ENCODE measurements at places on chromosomes 6 and 20.

GRCh38 chr6:169766232-169766631 lies 14.8 kb downstream of the ERMARD start:
- no peak for DNase-seq

- DNase-seq = no peak
Observed at GRCh38 chr6:159555082-159555875, 137.8 kb downstream of the SOD2 start.

GRCh38 chr20:61558726-61559125 lies 306.7 kb downstream of the CDH4 start:
- DNase-seq = no peak

- no peak for DNase-seq
Observed at GRCh38 chr6:111254004-111254778, 166.9 kb downstream of the SLC16A10 start.

GRCh38 chr6:125906158-125906998 lies 50.2 kb upstream of the HINT3 start:
- peak; percentile 52 for DNase-seq

DNA sequence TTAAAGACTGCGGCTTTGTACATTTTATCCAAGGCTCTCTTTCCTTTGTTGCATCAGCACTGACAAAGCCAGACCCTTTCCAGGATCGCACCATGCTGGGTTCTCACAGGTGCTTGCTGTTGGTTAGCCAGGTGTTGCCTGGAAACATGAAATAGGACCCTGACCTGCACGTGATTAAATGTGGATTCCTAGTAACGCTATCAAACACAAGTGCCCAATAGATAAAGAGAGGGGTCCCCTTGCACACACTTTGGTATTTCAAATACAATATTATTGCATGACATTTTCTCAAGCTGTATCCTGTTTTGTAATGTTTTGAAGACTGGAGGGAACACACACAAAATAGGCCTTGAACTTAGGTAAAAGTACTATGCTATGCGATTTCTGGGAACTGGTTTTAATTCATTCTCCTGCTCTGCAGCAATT lies 73.3 kb downstream of the AKAP12 start:
- no peak for DNase-seq

DNA sequence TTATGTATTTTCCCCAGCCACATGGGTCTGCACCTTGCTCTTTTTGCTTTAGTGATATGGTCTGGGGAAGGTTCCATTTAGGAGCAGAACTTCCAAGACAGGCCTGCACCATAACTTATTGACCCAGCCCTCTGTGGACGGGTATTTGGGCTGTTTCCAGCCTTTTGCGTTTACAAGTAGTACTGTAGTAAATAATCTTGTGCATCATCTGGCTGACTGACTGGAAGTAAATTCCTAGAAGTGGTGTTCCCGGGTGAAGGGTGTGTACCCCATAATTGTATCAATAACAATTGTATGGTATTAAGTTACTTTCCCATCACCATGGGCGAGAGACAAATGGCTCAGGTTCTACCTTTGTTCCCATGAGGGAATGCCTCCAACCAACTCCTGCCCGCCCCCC lies 31.6 kb downstream of the SPDEF start:
- no peak for DNase-seq

- no peak for DNase-seq
Observed at GRCh38 chr6:168609914-168610490, 169.0 kb downstream of the SMOC2 start.

- DNase-seq = no peak
Observed at GRCh38 chr6:158344534-158344933, 32.3 kb downstream of the TULP4 start.

GRCh38 chr20:32528171-32528891 lies 56.8 kb downstream of the NOL4L start:
- DNase-seq = no peak

GRCh38 chr6:10434235-10434634 lies 19.4 kb upstream of the TFAP2A start:
- peak; percentile 14 for DNase-seq

GRCh38 chr6:125811259-125811658 lies 20.5 kb downstream of the NCOA7 start:
- peak; percentile 56 for DNase-seq

DNA sequence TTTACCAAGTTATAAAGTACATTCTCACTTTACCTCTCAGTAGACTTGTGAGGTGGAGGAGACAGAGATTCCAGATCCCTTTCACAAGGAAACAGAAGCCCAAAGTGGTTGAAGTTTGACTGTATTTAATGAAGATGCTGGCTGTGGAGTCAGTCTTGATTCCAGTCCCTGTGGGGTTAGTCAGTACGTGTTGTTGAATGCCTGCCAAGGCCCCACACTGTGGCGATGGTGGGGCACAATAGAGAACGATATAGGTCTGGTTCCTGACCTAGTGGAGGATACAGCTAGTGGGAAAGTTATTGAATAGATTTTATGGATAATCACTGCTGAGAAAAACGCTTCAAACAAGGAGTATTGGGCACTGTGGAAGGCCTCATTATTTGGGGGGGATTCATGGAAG lies 71.4 kb downstream of the LRRC1 start:
- DNase-seq = no peak

GRCh38 chr6:50381099-50381415 lies 331.3 kb upstream of the DEFB112 start:
- peak; percentile 6 for DNase-seq

- no peak for DNase-seq
Observed at GRCh38 chr20:50744143-50744792, 12.9 kb downstream of the PARD6B start.

GRCh38 chr20:42179768-42180167 lies 561.6 kb upstream of the CHD6 start:
- DNase-seq = no peak

- DNase-seq = no peak
Observed at GRCh38 chr20:33474097-33474873, 15.6 kb upstream of the CBFA2T2 start.

GRCh38 chr20:37972256-37973058 lies 60.8 kb downstream of the TTI1 start:
- DNase-seq = no peak

- no peak for DNase-seq
Observed at GRCh38 chr6:158142789-158143188, 25.3 kb downstream of the SERAC1 start.

DNA sequence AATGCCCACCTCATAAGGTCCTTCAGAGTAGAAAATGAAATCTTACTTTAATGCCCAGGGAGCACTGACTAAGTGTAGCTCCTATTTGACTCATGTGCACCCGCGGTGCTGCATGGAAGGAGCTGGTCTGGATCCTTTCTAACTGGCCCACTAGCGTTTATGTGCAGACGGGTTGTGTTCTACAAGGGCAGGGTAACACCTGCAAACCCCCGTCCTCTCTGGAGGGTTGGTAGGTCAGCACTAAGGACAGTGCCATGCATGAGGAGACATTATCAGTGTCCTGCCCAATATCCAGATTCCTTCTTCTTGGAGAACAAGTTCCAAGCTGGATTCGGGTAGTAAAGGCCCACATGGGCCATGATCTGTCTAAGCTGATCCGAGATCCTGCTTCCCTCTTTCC lies 140.3 kb downstream of the ANKRD60 start:
- DNase-seq = no peak

GRCh38 chr20:24862606-24863005 lies 86.5 kb upstream of the CST7 start:
- no peak for DNase-seq

- DNase-seq = no peak
Observed at GRCh38 chr6:83480470-83480869, 31.9 kb upstream of the PRSS35 start.

DNA sequence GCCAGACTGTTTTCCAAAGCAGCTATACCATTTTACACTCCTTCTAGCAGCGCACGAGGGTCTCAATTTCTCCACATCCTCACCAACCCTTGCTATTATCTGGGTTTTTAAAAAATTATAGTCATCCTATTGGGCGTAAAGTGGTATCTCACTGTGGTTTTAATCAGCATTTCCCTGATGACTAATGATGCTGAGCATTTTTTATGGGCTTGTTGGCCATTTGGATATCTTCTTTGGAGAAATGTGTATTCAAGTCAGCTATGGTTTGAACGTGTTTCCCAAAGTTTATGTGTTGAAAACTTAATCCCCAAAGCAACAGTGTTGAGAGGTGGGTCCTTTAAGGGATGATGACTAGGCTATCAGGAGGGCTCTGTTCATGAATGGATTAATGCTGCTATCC lies 6.7 kb downstream of the MCUR1 start:
- no peak for DNase-seq

DNA sequence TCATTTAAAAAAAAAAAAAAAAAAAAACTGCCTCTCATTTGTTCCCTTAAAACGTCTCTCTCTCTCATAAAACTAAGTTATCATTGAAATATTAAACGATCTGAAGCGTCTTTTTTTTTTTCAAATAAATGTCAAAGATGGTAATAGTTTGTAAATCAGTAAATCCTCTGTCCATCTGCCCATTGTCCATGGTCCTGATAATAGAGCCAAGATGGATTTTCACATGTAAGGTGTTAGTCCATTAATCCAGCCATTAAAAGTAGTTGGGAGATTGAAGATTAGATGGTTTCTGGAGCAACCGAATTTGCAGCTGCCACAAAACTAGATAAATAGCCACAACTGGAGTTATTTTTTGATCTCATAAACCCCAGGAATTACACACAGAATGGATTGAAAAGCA lies 145.8 kb upstream of the SNX9 start:
- DNase-seq = no peak

GRCh38 chr20:9458138-9458796 lies 56.1 kb upstream of the LAMP5 start:
- peak; percentile 72 for DNase-seq

DNA sequence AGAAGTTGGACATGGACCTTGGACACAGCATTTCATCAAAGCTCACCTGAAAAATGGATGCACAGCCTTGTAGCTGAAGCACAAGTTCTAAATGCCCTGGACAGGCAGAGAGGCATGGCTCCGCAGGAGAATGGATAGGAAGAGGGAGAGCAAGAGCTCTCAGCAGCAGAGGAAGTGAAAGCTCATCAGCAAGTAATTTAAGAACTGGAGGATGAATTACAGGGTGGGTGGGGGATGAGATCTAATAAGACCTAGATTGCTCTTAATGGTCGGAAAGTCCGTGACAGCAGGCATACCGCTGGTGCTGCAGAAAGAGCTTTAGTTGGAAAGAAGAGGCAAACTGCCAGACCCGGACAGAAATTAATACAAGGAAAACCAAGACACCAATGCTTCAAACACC lies 37.3 kb upstream of the SAYSD1 start:
- DNase-seq = no peak

DNA sequence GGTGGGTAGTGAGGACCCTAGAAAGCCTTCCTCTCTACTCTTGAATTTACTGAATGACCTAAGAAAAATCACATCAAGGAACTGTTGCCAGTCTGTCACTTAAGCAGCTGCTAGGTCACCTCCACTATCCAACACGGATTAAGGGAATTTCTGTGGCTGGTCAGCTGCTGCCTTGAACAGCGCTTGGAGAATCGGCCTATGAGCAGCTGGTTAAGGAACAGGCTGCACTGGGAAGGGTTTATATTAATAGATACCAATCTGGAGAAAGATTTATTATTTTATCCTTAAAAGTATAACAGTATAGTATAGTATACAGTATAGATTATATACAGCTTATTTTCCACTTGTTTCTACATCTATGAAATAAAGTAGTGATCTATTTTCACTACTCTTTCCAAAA lies 6.5 kb downstream of the PTPRK start:
- DNase-seq = no peak

DNA sequence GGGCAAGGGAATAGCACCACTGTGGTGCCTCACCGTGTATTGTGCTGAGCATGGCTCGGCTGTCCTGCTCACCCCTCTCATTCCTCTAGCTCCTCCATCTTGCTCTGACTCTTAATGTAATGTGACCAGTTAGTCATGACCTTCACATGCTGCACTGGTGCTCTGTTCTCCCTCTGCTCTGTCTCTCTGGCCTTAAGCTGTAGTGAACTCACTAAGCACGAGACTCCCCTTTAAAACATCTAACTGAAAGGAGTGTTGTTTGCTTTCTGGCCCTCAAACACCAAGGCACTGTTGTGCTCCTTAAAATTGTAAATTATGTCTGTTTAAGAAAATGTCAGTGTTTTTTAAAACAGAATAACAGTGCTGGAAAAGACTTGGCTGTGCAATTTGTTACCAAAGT lies 140.4 kb downstream of the HDGFL1 start:
- no peak for DNase-seq

GRCh38 chr6:39295611-39296011 lies 18.6 kb downstream of the KCNK17 start:
- DNase-seq = no peak

- no peak for DNase-seq
Observed at GRCh38 chr6:2460216-2460745, 214.9 kb upstream of the GMDS start.

GRCh38 chr6:166514196-166514595 lies 72.3 kb downstream of the RAMACL start:
- no peak for DNase-seq

DNA sequence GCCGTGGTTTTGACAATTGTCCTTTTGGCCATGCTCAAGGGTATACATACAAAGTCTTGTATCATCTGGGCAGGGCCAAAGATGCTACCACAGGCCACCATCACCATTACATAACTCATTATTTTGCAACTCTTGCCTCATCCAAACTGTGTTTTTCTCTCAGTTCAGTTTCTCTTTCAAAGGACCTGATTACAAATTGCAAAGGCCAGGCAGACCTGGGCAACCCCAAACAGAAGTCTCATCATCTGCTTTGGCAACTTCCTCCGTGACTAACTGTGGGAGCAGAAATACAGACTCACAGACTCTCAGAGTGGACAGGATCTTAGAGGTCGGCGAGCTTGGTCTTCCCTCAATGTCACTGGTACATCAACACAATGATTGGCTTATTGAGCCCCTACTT lies 117.8 kb upstream of the NEDD9 start:
- no peak for DNase-seq

DNA sequence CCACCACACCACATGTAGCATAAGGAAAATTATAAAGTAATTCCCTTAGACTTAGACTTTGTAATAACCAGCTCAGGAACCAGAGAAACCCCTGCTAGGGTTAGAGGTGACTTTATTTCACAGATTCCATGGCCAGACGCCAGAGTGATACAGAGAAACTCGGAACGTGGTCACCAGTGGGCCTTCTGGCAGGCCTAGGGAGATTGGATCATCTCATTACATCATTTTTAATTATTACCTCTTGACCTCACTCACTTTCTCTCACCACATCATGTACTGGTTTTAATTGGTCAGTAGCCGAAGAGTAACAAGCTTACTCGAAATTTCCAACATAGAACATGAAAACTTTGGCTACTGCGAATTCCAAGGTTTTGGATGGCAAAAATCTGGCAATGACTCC lies 72.9 kb downstream of the BMP6 start:
- no peak for DNase-seq

DNA sequence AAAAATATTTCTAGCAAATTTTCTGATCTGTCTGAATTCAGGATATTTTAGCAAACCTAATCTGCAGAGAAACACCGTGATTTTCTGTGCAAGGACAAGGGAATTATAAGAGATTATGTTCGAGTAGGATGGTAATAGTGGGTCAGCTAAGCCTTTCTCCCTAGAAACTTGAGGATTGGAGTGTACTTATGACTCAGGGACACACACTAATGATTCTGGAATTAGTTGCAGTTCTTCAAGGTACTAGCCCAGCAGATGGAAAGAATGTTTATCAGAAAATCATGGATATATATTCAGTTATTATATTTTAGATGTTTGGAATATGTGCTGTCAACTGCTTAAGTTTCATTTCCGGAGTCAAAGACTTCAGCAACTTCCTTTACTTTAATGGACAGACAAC lies 177.1 kb upstream of the MAP3K7 start:
- no peak for DNase-seq
